Erythroblast (primary cell): ENCODE measurements at places on chromosomes 6 and 20.

GRCh38 chr20:58714340-58714922, 21.8 kb downstream of the NPEPL1 start:
- no peak for DNase-seq

- no peak for DNase-seq
Measured at GRCh38 chr6:90885611-90886056, 298.8 kb upstream of the MAP3K7 start.

- peak; percentile 49 for DNase-seq
Measured at GRCh38 chr20:62617711-62618483, 24.4 kb upstream of the SLCO4A1 start.

- DNase-seq: no peak
Measured at GRCh38 chr20:36967636-36968035, 16.1 kb upstream of the SAMHD1 start.

DNA sequence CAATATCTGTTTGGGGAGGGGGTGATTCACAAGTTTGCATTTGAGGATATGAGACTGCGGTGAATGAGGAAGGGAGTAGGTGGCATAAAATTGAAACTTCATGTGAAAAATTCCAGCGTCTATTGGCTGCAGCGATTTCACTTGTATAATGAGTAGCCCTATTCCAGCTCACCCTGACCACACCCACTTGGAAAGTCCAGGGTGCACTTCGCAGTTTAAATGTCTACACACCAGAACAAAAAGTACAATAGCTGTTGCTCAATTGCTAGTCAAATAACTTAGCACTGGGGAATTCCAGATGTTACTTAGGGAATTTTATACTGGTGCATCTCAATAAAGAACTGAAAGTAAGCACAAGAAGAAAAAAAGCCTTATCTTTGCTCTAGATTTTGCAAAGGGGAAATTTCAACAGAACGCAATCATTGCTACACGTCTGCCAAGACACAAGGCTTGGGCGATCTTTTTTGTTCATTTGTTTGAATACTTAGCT, 6.3 kb downstream of the TNFAIP3 start:
- DNase-seq: peak; percentile 37

- no peak for DNase-seq
Measured at GRCh38 chr20:64113796-64114355, 6.5 kb upstream of the NPBWR2 start.

GRCh38 chr6:106450653-106451052, 90.1 kb downstream of the CRYBG1 start:
- no peak for DNase-seq

DNA sequence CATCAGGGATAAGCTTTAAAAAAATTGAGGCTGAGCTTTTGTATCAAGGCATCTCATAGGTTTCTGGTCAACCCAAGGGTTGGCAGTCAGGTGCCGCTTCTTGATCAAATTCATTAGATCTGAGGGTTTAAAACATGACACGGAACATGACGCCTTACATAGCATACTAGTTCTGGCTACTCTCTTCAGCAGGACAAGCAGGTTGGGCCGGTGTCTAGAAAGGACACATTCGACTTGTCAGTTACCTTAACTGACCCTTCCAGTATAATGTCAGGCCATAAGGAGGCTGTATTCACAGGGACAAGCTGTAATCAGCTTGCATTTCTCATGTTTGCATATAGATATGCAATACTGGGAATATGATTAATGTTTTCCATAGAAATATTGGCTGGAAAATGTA, 65.6 kb downstream of the PHACTR1 start:
- no peak for DNase-seq

DNA sequence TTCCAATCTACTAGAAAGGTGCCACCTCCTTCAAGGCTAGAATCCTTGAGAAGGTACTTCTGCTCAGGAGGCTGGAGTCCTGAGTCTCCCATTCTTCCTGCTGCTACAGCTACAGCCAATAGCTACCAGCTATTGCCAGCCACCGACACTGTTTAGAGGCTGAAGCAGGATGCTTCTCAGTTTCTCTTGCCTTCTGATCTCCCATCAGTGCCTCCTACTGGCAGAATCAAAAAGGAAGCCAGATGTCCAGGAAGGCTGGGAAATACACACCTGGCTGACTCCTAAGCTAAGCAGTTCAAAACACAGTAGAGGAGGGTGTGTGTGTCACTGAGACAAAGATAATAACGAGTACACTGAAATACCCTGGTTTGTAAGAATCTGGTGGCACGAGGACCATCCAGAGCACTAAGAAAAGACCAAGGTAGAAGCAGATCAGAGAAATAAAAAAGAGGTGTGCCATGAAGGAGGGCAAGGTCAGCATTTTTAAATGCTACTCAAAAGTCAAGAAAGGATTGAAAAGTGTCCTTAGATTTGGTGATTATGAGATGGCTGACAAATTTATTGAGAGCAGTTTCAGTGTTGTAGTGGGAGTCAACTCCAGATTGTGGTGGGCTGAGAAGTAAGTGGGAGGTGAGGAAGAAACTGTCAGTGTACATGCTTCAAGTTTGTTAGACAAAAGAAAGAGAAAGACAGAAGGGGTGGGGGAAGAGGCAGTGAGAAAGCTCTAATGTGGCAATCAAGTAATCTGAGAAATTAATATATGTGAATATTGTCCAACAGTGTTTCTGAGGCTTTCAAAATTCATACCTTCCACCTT, 2.3 kb upstream of the HLA-DMA start:
- peak; percentile 20 for DNase-seq
